ENCODE measurements at places on chromosomes 1 and 21. TPM values are rescaled to one million over a fixed set of nuclear protein-coding genes. Genes with fewer than 3 reads are reported as not detected.

- peak; percentile 76 for DNase-seq
These were observed 12.8 kb upstream of the ECE1 start for GRCh38 chr1:21302747-21303715.

Gene CD247
- total RNA-seq, result 0.83 TPM

GRCh38 chr1:205199931-205200299 lies 11.6 kb downstream of the DSTYK start:
- no peak for DNase-seq

Gene GABRD
- 2.7 TPM for total RNA-seq

- no peak for DNase-seq
These were observed 5.2 kb downstream of the KHDC4 start for GRCh38 chr1:155929057-155929456.

DNA sequence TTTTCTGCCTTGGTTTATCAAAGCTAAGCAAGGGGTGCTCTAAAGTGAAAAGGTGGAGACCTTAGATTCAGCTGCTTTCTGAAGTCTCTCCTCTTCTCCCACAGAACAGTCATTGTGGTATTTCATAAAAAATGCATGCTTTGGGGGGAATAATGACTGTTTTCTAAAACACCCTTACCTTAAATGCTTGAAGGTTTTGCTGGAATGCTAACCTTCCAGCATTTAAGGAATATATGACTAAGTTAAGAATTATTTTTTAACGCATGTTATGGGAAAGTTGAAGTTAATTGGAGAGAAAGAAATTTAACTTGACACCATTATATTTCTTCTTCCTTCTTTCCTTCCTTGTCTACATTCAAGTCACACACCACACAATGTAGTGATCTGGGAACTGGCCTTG lies 162.5 kb downstream of the ROR1 start:
- DNase-seq, result no peak

- no peak for DNase-seq
These were observed 331.1 kb upstream of the NFIA start for GRCh38 chr1:60751306-60751705.

GRCh38 chr1:147542569-147542897 lies 1.2 kb downstream of the BCL9 start:
- DNase-seq, result no peak

All from H7 (cell line).